ENCODE measurements at places on chromosomes 3 and 15.

- DNase-seq = no peak
Observed at GRCh38 chr3:14303336-14304100, 98.9 kb upstream of the SLC6A6 start.

- no peak for DNase-seq
Observed at GRCh38 chr3:109678600-109678999, 341.3 kb upstream of the DPPA4 start.

GRCh38 chr3:168501570-168501969 lies 405.8 kb upstream of the GOLIM4 start:
- no peak for DNase-seq

- no peak for DNase-seq
Observed at GRCh38 chr15:88450125-88450798, 16.9 kb downstream of the MRPL46 start.

Measured in left renal cortex interstitium (tissue), 4 donors.